Cerebellar nuclear complex (tissue), 1 donor: ENCODE measurements at places on chromosomes 3 and 15.

DNA sequence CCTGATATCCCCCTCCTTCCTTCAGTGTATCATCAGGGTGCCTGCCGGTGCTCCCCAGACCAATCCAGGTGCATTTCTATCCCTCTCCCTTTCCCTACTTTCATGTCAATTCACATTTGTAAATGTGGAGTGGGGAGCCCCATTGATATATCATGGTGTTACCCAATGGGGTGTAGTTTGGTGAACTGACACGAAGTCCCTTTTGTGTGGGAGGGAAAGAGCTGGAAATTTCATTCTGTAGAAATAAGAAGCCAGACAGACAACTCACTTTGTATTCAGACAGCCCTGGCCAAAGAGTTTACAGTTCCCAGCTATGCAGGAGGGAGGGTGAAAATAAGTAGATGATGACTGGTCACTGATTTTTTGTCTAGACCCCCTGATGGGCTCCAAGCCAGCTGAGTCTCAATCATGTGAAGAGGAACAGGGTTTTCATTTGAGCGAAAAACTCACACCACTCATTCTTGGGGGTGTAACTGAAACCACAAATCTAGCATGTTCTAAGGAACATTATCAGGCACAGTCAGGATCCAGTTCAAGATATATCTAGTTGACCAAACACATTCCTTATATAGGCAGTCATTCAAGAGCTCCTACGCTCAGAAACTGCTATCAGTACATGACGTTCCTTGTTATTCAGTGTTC is 58.9 kb downstream of the LMCD1 start:
- DNase-seq, result no peak

DNA sequence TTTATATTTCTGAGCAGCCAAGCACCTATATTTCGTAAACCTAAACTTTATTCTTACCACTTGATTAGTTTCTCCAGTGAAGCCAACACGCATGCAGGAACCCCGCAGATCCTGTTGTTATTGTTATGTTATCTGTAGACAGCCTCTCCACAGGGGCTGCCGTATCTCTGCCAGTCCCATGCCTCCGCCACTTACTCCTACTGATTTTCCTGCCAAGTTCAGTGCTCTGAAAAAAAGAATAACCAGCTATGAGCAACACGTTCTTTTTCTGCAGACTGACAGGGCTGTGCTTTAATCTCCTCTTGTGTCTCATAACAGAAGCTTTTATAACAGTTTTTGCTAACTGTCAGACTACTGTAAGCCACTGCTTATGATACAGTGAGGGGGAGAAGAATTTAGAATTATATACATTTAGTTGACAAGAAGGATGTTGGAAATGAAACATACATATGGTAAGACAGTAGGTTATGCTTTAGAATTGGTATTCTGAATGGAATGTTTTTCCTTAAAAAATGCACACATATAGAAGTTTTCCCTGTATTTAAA is 347.4 kb downstream of the SI start:
- no peak for DNase-seq

GRCh38 chr3:110711851-110712516 is 359.6 kb upstream of the NECTIN3 start:
- DNase-seq, result no peak

DNA sequence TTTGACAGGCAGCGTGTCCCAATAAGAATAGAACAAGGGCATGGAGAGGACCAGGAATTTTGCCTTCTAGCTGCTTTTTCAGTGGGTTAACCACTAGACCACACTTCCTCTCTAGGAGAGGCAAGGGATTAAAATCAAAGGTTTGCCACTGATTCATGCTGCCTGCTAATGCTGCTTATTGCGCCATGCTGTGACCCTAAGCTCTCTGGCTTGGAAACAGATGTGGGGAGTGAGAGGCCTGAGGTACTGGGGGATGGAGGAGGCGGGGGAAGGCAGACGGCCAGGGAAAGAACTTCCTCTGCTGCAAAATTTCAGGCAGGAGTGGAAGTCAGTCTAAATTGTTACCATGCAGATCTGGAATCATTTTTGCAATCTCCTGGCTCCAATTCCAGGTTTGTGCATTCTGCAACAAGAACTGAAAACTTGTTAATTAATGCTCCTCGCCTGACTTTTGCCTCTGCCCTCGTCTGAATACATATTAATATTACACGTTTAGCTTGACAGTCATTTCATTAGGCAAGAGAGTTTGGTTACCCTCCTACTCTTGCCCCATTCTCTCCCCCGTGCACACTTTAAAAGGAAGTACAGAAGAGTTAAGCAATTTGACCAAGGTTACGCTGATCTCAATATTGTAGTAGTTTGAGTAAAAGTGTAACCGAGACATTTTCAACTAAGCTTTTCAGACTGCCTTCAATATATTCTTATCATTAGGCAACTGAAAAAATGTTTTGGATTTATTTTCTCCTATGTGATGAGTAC is 121.7 kb upstream of the SPRED1 start:
- DNase-seq, result no peak

DNA sequence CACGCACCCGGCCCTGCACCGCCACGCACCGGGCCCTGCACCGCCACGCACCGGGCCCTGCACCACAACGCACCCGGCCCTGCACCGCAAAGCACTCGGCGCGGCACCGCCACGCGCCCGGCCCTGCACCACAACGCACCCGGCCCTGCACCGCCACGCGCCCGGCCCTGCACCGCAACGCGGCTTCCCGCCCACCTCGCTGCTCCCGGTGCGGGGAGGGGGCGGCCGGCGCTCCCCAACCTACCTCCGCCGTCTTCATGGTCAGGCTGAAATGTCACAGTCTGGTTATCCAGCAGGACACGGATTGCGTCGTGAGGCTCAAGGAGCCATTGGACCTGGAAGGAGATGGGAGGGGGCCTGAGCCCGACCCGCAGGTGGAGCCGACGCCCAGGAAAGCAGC is 41.8 kb downstream of the MUC20 start:
- no peak for DNase-seq

GRCh38 chr15:100958326-100959065 is 39.3 kb downstream of the LRRK1 start:
- DNase-seq, result no peak

GRCh38 chr3:63912768-63913588 is 795 bp upstream of the SCAANT1 start:
- DNase-seq, result no peak

- no peak for DNase-seq
Measured at GRCh38 chr3:117788061-117788460, 1078.5 kb downstream of the TUSC7 start.

DNA sequence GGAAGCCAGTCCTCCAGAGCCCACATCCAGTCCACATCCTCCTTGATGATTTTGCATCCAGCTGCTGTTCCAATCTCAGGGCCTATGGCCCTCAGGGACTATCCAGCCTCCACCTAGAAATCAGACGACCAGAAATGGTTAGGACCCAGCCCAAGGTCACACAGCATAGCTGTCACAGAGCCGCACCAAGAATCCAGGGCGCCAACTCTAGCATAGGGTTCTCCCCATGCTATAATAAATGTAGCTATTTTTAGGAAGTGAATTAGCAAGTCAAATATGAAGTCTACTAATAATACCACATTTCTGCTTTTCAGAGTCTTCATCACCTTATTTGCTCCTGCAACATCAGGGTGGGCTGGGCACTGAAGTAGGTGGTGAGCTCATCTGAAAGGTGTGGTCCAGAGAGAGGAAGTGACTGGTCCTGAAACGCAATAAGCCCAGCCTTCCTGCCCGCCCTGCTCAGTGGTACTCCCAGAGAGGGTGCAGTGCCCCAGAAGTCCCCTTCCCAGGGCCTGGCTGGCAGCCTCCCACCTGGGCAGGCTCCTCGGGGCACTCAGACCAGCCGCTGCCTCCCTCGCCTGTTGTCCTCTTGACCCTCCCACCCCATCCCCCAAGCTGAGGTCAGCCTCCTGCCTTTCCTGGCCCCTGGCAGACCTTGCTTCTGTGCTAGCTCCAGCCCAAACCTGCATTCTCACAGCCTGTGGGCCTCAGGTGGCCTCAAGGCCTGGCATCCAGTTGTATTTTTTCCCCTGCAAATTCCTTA is 17.6 kb upstream of the CYP11A1 start:
- no peak for DNase-seq

- no peak for DNase-seq
Measured at GRCh38 chr15:46231786-46232185, 597.0 kb downstream of the SQOR start.

GRCh38 chr3:38038447-38038911 is 529 bp upstream of the DLEC1 start:
- no peak for DNase-seq

DNA sequence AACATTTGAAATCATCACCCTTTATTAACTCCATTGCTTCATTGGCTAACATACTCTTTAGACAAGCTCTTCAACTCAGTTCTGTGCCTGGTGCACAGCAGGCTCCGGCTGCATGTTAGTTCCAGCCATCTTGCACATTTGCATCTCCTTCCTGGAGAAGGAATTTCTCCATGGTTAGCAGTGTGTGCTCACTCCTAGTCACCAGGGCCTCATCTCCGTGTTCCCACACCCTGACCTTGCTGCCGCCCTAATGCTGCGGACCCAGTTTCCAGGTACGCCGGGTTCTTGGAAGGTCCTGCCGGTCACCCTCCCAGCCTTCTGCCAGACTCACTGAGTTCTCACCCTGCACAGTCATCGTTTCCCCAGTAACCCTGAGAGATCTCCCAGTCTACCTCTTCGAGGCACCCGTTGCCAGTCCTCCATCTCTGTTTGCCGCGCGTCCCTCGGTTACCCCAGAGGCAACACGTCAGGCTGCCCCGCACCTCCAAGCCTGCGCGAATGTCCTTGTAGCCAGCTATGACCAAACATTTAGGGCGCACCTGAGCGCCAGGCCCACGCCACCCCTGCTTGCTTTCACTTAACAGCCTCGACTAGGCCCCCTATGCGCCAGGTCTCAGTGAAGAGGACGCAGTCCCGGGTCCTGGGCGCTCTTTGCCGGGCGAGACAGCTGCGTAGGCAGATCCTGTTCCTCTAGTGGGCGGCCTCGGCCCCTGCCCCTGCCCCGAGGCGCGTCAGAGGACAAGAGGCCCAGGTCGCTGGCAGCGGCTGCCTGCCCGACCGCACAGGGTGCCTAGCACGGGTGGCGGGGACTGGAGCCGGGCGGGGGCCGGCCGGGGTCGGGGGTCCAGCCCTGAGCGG is 747 bp upstream of the ZNF592 start:
- DNase-seq, result no peak

DNA sequence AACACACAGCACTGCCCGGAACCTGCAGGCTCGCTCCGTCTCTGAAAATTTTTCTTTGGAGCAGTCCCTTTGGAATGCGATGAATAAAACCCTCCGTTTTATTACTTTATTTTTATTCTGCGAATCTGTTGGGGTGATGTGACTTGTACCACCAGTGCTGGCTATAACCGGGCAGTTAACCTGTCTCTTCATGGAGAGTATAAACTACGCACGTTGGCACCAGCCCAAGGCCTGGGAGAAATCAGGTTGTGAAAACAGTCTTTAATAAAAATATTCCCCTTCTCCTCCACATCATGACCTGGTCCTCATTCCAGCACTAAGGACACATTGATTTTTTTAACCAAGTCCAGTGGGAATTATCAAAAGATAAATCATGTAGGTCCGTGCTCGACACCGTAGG is 116.8 kb downstream of the WNT5A start:
- DNase-seq, result no peak

DNA sequence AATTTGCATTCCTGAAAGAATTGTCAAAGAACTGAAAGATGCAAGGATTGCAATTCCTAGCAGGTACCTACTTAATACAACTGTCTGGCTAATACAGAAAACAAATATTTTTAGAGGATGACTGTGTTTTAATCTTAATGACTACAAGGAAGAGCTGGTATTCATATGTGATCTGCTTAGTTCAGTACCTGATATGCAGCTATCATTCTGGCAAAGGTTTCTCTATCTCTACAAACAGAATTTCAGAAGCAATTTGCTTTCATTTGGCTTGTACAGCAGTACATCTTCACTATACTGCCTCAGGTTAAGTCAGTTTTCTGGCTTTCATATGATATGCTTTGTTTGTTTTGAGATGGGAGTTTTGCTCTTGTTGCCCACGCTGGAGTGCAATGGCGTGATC is 51.3 kb downstream of the TBL1XR1 start:
- DNase-seq, result no peak

DNA sequence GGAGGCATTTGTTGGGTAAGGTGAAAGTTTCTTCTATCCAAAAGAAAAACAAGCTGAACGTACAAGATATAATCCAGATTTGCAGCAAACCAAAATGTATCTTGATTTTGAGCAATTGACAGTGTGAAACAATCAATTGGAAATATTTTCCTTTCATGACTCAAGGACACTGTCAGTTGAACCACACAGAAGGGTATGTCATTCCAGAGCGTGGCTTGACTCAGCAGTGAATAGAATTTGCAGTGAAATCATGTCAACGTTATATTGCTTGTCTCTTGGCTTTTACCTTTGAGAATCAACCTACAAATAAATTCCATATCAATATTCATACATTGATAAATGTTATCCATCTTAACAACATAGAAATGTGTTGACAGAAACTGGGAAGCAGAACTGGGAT is 78.2 kb downstream of the TM2D3 start:
- no peak for DNase-seq

DNA sequence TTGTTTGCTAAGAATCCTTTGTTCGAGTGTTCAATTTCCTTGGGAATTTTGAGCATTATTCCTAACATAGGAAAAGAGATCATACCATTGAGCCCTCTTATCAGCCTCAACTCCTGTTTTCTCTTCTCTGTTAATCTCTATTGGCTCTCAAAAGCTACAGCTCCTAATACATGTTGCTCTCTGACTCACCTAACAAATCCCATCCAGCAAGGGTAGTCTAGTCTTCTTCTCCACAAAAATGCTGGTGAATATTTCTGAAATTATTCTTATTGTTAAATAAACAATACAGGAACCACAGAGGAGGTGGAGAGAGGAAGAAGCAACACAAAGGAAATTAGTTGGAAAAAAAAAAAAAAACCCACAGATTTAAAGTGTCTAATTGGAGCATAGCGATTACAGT is 325.8 kb upstream of the NAALADL2 start:
- DNase-seq, result no peak

DNA sequence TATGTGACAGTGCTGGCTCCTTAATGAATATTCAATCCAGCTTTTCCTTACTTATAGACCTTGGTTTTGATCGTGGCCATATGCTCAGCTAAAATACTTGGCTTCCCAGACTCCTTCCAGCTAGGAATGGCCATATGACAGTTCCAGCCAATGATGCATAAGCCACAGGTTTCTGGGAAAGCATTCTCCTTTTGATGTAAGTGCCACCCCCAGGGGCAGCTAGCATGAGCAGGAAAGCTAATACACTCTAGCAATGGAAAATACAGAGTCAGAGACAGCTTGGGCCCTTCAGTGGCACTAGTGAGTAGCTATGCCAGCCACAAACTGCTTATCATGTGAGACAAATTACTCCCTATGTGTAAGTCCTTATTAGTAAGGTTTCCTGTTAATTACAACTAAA is 26.7 kb downstream of the TBC1D2B start:
- DNase-seq, result no peak

DNA sequence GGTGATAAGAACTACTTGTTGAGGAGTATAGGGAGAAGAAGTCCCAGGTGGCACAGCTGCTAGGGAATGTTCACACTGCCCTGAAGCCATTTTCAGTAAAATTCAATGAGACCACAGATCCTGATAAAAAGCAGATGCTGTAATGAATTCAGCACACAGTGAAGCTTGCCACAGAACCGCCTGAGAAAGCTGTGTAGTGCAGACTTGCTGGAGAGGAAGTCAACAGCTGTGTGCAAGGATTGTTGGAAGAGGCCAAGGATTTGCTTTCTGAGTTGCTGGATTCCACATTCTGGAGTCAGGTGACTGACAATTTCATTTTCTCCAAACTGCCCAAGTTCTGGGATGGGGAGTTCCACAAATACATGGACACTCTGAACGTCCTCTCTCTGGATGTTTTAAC is 70.9 kb downstream of the ANP32A start:
- no peak for DNase-seq

GRCh38 chr3:76582632-76583378 is 457.1 kb upstream of the ROBO2 start:
- no peak for DNase-seq

- no peak for DNase-seq
Measured at GRCh38 chr15:76342382-76343201, 6.0 kb downstream of the ISL2 start.
